Effector memory CD4-positive, alpha-beta T cell (primary cell): ENCODE measurements at places on chromosomes 7 and 10.

DNA sequence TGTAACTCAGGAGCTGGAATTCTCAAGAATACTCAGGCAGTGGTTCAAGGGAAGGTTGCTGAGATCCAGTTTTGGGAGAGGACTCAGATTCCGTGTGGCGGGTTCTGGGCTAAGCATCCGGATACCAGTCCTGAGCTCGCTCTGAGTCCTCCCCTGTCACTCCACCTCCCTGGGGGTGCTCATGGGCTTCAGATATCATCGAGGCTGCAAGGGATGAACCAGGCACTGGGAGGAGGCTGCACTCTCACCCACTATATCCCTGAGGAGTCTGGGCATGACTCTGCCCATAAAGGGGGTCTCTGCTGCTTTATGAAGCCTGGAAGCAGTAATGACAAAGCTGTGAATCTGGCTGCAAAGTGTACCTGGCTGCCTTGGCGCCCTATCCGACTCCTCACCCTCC, 188.5 kb downstream of the TNS3 start:
- H3K4me3 ChIP-seq, result no peak overlapping the region
- no peak overlapping the region for H3K27ac ChIP-seq
- no peaks in the 10 kb centered on the region for H3K36me3 ChIP-seq
- H3K27me3 ChIP-seq, result no peaks in the 10 kb centered on the region
- no peaks in the 10 kb centered on the region for H3K4me1 ChIP-seq

DNA sequence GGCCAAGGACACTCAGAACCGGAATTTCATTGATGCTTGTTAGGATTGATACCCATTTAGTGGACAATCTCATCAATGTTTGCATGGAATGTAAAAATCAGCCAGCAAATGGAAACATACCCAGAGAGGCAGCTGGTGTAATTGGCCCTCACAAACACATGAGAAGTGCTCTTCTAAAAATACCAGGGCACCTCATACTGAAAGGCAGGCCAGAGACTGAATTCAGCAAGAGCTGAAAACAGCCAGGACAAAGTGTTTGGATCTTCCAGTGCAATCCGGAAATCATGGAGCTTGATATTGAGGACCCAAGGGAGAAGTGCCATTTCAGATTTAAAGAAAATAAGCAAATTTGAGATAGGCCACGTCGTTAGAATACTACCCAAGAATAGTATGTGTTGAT, 498.6 kb downstream of the GALNT17 start:
- no peak for DNase-seq
- H3K36me3 ChIP-seq, result no peaks in the 10 kb centered on the region
- H3K27ac ChIP-seq, result no peak overlapping the region
- H3K27me3 ChIP-seq, result no peaks in the 10 kb centered on the region

DNA sequence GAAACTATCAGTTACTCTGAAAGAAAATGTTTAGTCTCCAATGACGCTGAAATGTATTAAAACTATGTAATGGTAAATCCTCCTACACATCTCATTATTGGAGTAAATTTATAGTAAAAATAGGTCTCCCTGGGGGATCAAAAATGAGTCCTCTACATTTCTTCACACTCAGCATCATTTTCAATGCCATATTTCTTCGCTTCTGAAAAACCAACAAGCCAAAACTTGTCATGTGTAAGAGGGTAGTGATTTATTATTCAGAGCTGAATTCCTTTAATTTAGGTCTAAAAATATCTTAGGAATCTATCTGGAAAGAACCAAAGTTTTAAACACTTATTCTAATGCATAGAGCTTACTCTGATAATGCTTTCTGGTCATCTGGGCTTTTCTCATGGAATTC, 3.0 kb downstream of the PDK4 start:
- no peak for DNase-seq
- H3K36me3 ChIP-seq, result no peaks in the 10 kb centered on the region
- no peak overlapping the region for H3K4me3 ChIP-seq
- no peak overlapping the region for H3K27ac ChIP-seq
- H3K27me3 ChIP-seq, result no peaks in the 10 kb centered on the region

DNA sequence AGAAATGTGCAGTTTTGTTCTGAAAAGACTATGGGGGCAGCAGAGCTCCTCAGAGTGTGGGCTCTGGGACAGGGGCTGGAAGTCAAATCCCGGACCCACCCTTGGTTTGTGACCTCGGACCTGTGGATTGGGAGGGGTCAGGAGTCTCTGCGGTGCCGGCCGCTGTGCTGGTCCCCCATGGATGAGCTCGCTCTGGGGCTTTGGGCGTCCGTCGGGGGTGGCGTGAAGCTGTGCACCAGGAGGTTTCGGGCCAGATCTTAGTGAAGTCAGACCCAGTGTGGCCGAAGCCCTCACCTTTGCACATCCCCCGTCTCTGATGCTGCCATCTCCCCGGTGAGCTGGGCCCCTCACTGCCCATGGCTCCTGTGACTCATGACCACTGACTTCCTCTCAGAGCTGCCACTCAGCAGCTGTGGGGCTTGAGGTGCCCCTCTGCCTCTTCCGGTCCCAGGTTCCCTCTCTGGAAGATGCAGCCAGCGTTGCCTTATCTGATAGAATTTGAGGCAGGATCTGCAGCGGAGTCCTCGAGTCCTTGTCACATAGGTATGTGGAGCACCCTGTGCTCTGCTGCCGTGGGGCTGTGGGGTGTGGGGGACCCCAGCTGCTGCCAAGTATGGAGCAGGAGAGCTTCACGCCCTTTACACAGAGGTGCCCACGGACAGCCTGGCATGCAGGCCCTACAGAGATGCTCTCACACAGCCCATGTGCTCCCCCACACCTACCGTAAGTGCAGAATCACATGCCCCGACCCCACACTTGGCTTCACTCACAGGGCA, 11.4 kb upstream of the SCART1 start:
- DNase-seq, result no peak
- no peaks in the 10 kb centered on the region for H3K27me3 ChIP-seq
- H3K27ac ChIP-seq, result peak overlapping the region; percentile 42

GRCh38 chr7:76428868-76429805, 4.4 kb downstream of the ZP3 start:
- no peaks in the 10 kb centered on the region for H3K36me3 ChIP-seq
- no peaks in the 10 kb centered on the region for H3K27me3 ChIP-seq
- peaks cover 6% of the 10 kb centered on the region for H3K4me1 ChIP-seq
- no peak overlapping the region for H3K27ac ChIP-seq
- H3K4me3 ChIP-seq, result no peak overlapping the region

- H3K36me3 ChIP-seq, result no peaks in the 10 kb centered on the region
- no peak overlapping the region for H3K27ac ChIP-seq
- no peak overlapping the region for H3K4me3 ChIP-seq
- H3K4me1 ChIP-seq, result no peaks in the 10 kb centered on the region
- no peaks in the 10 kb centered on the region for H3K27me3 ChIP-seq
Observed at GRCh38 chr10:15737656-15738055, 17.9 kb upstream of the ITGA8 start.

DNA sequence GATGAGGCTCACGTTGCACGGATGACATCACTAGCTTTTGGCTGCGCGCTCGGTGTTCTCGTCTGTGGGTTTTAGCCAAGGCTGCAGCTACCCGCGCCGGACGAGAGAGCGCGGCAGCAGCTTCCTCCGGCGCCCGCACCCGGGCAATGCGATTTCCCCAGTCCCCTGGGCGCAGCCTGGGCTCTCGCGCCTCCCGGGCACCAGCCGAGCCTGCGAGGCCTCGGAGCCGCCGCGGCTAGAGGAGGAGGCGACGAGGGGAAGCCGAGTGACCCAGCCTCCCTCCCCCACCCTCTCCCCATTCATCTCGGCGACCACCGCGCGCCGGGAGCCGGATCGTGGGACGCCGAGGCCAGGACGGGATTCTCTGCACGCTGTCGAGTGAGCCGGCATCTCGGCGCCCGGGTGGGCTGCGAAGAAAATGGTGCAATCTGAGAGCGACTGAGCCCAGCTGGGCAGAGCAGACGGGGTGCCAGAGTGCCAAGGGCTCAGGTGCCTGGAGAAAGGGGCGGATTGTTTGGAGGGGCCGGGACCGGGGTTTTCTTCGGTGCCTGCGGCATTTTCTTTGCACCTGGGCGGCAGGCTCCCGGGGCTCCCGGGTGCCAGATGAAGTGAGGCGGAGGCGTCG, 1.2 kb upstream of the TMEM178B start:
- H3K4me3 ChIP-seq, result peak overlapping the region; percentile 43
- H3K4me1 ChIP-seq, result peaks cover 31% of the 10 kb centered on the region
- H3K36me3 ChIP-seq, result no peaks in the 10 kb centered on the region
- DNase-seq, result no peak
- no peak overlapping the region for H3K27ac ChIP-seq
- peaks cover 26% of the 10 kb centered on the region for H3K27me3 ChIP-seq

DNA sequence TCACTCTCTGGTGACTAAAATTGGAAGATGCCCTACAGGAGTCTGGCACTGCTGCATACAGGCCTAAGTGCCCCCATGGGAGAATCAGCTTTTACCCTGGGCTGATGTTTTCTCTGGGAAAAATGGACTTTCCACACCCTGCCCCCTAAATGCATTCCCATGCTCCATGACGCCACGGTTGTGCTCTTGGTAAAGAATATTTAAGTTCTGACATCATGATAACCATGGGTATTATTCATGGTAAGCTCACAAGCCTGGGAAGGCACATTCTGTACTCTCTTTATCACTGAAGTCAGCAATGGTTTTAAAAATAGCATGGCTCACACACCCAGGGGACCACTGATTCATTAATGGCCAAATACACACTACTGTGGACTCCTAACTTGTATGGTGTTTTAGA, 43.4 kb downstream of the HIPK2 start:
- H3K36me3 ChIP-seq, result no peaks in the 10 kb centered on the region
- no peak overlapping the region for H3K27ac ChIP-seq
- no peaks in the 10 kb centered on the region for H3K27me3 ChIP-seq
- no peak for DNase-seq
- H3K4me3 ChIP-seq, result no peak overlapping the region
- peaks cover 12% of the 10 kb centered on the region for H3K4me1 ChIP-seq

DNA sequence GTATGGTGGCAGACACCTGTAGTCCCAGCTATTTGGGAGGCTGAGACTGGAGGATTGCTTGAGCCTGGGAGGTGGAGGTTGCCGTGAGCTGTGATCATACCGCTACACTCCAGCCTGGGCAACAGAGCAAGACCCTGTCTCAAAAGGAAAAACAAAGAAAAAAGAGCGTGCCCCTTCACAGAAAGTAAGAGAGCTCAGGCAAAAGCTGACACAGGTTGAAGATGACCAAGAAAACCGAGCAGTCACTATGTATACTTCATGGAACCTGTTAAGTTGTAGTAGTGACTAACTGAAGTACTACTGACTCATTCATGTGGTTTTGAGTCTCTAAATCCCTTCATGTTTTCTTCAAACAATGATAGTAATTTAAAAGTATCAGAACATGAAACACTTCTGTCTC, 1.2 kb upstream of the PRRT4 start:
- H3K27ac ChIP-seq, result no peak overlapping the region
- no peaks in the 10 kb centered on the region for H3K27me3 ChIP-seq
- no peak for DNase-seq
- H3K4me1 ChIP-seq, result peaks cover 6% of the 10 kb centered on the region

- no peak for DNase-seq
- no peak overlapping the region for H3K4me3 ChIP-seq
- H3K4me1 ChIP-seq, result no peaks in the 10 kb centered on the region
- H3K27ac ChIP-seq, result no peak overlapping the region
- no peaks in the 10 kb centered on the region for H3K36me3 ChIP-seq
Observed at GRCh38 chr7:31553661-31554081, 39.8 kb downstream of the ITPRID1 start.

DNA sequence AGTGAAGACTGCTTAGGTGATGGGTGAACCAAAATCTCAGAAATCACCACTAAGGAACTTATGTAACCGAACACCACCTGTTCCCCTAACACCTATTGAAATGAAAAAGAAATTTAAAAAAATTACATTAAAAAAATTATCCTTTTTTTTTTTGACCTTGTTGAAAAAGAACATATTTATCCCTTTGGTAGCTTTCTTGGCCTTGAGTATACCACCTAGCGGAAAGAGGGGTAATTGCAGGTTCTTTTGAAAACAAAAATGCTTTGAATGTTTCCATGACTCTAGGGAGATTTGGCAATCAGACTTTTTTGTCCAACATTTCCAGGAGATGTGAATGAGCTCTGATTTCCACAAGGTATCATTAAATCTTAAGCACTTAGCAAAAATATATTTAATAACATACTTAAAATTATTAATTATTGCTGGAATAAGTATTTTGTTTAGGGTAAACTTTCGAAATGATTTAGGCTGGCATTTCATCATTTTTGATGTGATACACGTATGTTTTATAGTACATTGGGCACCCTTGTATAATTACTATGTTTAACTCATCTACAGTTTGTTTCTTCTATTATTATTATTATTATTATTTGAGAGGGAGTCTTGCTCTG, 47.0 kb upstream of the ELMO1 start:
- H3K4me3 ChIP-seq, result no peak overlapping the region
- no peak for DNase-seq
- no peak overlapping the region for H3K27ac ChIP-seq
- H3K27me3 ChIP-seq, result no peaks in the 10 kb centered on the region

GRCh38 chr10:68121020-68121743, 11.9 kb downstream of the MYPN start:
- no peak overlapping the region for H3K4me3 ChIP-seq
- H3K4me1 ChIP-seq, result no peaks in the 10 kb centered on the region
- DNase-seq, result no peak
- no peaks in the 10 kb centered on the region for H3K36me3 ChIP-seq
- H3K27me3 ChIP-seq, result no peaks in the 10 kb centered on the region
- no peak overlapping the region for H3K27ac ChIP-seq

- H3K36me3 ChIP-seq, result no peaks in the 10 kb centered on the region
- no peak for DNase-seq
- H3K4me1 ChIP-seq, result no peaks in the 10 kb centered on the region
Observed at GRCh38 chr7:51543801-51544553, 227.4 kb upstream of the COBL start.

DNA sequence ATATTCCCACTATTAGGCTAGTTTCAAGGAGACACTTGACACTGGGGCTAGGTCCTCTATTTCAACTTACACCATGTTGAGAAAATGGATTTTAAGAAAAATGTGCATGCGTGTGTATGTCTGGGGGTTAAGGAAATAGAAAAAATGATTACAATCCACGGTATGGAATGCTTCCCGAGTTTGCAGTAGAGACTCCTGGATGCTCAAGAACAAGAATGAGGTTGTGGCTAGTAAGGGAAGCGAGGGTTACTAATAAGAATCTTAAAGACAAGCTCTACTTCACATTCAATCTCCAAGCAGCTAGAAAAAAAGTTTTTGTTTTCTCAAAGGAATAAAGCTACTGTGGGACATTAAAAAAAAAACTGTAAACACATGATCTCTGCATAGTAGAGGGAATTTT, 54.7 kb downstream of the ANK3 start:
- no peak overlapping the region for H3K4me3 ChIP-seq
- H3K27me3 ChIP-seq, result no peaks in the 10 kb centered on the region
- no peak overlapping the region for H3K27ac ChIP-seq
- H3K4me1 ChIP-seq, result no peaks in the 10 kb centered on the region
- DNase-seq, result no peak

GRCh38 chr10:110401401-110402076, 96.2 kb upstream of the DUSP5 start:
- H3K27ac ChIP-seq, result no peak overlapping the region
- H3K4me3 ChIP-seq, result no peak overlapping the region
- no peak for DNase-seq
- H3K36me3 ChIP-seq, result no peaks in the 10 kb centered on the region
- no peaks in the 10 kb centered on the region for H3K4me1 ChIP-seq

- no peaks in the 10 kb centered on the region for H3K36me3 ChIP-seq
- no peak overlapping the region for H3K4me3 ChIP-seq
- no peak overlapping the region for H3K27ac ChIP-seq
- no peaks in the 10 kb centered on the region for H3K27me3 ChIP-seq
Observed at GRCh38 chr10:110425684-110426293, 71.9 kb upstream of the DUSP5 start.

- H3K27me3 ChIP-seq, result no peaks in the 10 kb centered on the region
- no peak overlapping the region for H3K4me3 ChIP-seq
- no peaks in the 10 kb centered on the region for H3K4me1 ChIP-seq
- peaks cover 3% of the 10 kb centered on the region for H3K36me3 ChIP-seq
- DNase-seq, result no peak
- H3K27ac ChIP-seq, result no peak overlapping the region
Observed at GRCh38 chr10:16673443-16673842, 143.8 kb downstream of the RSU1 start.
